Activated T-cell treated with anti-CD3 and anti-CD28 coated beads, Interleukin-2, amount 50 U/mL, for 4 hours (primary cell): ENCODE measurements at places on chromosomes 3 and 15.
A peak's percentile ranks its signal among the peaks of the same experiment; 100 is the strongest.

GRCh38 chr15:82969353-82969752 is 16.7 kb upstream of the RAMAC start:
- no peak for DNase-seq

DNA sequence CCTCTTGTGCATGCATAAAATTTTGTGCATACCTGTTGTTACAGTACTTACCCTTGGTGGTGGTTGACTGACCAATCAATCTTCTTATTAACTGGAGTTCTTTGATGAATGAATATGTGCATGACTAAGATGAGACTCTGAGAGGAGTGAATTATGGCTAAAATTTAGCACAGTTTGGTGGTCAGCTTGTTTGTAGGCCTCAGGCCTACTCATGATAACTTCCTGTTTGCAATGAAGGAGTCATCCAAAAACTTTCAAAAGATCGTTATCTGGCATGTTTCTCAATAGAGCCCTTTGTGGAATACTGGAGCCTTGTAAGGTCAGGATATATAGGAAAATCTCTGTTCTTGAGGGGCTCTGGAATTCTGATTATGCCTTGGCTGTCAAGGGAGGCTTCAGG is 66.5 kb downstream of the LEKR1 start:
- no peak for DNase-seq

GRCh38 chr15:27671819-27672437 is 427.2 kb downstream of the OCA2 start:
- DNase-seq: no peak

- no peak for DNase-seq
These were observed 32.0 kb upstream of the SLCO3A1 start for GRCh38 chr15:91821458-91821857.

GRCh38 chr3:122957707-122958689 is 69.6 kb downstream of the SEMA5B start:
- DNase-seq: no peak

- DNase-seq: no peak
These were observed 4.3 kb upstream of the NPTN start for GRCh38 chr15:73637527-73637926.

GRCh38 chr15:101035611-101036010 is 116.5 kb downstream of the LRRK1 start:
- DNase-seq: no peak

DNA sequence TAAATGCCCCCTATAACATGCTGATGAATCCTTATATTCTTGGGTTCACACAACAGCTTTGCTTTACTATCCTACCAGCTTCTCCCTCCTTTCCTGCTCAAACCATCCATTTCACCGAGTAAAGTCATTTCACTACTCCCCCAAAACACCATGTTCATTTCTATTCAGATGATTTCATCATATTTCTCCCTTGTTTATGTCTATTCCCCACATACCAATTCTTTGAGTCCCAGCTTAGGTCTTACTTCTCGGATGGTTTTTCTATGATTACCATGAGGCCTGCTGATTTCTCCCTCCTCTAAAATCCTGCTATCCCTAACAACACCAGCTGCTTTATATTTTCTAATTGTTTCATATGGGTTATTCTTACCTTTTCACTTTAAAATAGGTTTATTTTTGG is 231.4 kb downstream of the TIGIT start:
- no peak for DNase-seq

DNA sequence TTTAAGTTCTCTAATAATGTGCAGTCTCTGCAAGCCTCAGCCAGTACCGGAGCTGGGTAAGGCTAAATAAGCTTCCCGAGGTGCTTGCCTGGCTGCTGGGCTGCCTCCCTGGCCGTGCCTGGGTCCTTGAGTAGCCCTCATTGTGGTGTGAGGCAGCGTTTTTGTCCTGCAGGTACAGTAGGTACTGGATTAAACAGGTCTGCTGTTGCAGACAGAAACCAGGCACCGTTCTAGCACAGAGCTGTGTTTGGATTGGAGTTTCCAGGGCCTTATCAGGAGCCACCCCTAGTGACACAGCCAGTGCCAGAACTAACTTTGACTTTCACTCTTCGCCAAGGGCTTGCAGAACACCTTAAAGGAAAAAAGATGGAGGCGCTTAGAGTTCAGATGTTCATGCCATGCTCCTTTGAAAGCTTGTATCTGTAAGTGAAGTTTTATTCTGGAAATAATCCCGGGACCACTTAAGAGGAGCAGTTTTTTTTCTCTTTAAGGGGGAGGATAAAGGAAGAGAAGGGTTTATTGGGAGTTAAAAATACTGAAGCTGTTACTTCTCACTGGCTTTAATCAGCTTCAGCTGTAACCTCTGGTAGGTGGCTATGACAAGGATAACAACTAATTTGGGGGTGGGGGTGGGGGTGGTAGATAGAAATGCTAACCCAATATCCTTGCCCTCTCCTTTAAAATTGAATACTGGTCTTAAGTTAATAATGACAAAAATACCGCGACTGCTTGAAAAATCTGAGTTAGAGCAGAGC is 126.8 kb downstream of the MITF start:
- no peak for DNase-seq

GRCh38 chr15:51721199-51721960 is 16.1 kb downstream of the LYSMD2 start:
- no peak for DNase-seq

DNA sequence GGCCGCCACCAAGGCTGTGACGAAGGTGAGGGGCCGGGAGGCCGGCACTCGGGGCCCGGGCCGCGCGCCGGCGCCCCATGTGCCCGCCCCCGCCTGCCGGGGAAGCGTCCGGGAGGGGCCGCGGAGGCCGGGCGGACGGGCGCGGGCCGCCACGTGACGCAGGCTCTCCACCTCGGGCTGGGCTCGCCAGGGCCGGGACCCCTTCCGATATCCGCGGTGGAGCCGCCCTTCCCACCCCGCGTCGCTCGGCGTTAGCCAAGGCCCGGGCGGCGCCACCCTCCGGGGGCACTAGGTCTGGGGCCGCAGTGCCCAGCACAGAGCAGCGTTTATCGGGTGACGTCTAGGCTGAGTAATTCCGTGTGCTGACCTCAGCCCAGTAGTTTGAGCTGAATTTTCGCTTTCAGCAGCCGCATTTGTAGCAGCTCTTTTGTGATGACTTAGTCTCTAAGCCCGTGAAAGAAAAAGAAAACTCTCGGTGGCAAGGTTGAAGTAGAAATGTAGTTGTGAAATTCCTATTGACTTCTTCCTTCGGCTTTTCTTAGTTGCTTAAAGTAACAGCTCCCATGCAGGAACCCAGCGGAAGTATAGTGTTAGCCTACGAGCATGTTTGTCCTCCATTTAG is 885 bp downstream of the CDV3 start:
- peak; percentile 59 for DNase-seq

DNA sequence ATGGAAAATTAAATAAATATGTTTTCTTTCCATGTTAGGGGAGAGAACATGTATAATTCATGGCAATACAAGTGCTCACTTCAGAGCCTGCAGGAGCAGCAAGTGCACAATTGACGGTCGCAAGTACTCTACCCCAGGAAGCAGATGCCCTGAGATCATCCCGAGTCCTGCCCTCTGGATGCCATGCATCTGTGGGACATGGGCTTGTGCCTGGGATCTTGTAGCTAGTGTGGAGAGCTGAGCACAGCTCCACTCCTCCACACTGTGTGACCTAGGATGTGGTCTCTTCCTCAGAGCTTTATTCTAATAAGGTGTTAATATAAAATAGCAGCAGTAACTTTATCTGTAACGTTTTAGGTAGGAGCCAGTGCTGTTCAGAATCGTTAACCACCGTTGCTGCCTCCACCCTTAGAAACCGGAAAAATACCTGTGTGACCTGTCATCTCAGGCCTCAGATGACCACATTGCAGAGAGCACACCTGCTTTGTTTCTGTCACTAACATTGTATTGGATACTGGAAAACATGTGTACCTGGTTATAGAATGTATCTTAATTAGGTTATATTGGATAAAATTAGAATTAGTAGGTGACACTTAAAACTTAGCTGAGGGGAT is 105.0 kb upstream of the GOLGA6L6 start:
- DNase-seq: no peak

DNA sequence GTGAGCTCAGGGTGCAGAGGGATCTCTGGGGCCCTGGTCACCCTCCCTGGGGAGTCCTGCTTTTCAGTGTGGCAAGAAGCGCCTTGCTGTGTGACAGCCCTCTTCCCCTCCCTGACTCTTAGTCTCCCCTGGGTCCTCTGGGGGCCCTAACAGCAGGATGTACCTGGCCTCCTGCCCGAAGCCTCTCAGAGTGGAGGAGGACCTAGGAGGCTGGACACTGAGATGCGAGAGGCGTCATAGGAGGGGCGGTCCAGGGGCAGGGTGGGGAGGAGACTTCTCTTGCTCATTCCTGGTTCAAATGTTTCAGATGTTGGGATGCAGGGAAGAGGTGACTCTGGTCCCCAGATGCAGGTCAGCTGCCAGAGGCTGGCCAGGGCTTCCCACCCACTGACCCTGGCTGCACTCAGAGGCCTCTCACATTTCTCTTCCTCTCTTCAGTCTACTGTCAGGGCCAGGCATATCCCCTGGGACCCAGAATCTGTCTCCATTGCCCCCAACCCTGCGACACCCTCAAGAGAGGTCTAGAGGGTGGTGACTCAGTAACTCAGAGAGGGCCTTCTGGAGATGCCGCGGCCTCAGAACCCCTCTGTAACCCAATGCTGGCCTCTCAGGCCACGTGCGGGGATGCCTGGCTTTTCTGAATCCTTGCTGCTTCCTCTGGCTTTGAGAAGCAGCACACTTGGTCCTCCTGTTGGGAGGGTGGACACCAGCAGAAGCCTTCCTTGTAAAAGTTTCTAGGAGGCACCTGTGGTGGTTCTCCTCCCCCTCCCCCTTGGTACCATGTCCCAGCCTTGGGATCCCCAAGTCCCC is 25.9 kb downstream of the SNX33 start:
- no peak for DNase-seq

GRCh38 chr3:168865022-168865551 is 769.4 kb upstream of the GOLIM4 start:
- DNase-seq: no peak

DNA sequence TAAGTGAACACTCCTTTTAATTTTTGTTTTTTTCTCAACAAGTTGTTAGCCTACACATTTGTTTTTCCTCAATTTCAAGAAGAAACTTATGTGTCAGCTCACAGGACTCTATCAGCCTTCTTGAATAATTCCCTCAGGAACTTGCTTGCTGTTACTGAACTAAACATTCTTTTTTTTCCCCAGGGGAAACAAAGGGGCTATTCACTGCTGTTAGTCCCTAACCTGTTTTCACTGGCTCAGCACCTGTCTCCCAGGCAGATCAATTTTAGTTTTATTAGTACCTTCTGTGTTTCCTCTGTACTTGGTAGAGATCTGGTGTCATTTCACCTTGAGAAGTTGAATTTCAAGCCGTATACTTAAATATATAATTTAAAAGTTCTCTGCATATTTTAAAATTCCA is 644.6 kb downstream of the CADM2 start:
- no peak for DNase-seq

DNA sequence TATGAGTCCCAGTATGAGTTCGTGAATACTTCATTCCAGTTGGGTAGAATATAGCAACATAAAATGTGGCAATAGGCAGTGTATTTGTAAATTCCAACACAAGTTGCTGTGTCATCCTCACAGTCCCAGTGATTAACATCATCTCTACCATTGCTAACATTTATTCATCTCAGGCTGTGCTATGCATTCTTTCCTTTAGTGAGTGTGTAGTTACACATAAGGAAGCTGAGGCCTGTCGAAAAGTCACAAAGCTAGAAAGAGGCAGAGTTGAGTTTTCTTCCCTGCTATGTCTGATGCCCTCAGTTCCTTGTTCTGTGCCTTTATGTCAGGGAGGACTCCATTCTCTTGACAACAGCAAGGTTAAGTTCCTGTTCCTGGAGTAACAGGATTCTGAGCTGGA is 96.4 kb downstream of the FNDC3B start:
- no peak for DNase-seq

- DNase-seq: no peak
These were observed 13.3 kb downstream of the ZNF280D start for GRCh38 chr15:56719774-56720555.

DNA sequence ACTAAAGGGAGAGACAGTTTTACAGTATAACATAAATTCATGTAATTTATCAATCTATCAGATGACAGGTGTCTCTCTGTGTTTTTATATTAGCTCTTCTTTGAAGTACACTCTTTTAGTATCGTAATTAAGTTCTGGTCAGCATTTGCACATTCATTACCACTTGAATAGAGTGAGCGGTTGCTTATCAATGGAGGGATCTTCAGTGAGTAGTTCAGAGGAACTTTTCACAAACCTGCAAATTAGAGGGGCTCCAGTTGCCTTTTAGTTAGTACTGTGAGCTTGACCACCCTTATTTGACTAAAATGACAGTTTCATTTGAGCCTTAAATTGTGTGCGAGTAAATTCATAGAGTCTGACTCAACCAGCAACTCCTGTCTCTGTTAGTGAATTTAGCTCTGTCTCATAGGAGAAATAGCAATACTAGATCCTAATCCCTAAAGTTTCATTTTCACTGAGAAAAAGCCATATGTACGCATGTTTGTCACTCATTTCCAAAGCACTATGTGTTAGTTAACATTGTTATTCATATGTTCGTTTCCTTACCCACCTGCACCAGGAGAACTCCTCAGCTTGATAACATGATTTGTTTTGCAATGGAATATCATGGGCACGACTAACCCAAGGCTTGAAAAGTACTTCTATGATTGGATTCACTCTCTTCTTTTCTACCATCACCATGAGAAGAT is 57.5 kb upstream of the ZBED2 start:
- DNase-seq: no peak

GRCh38 chr15:84766461-84767035 is 18.2 kb downstream of the ZNF592 start:
- DNase-seq: no peak

DNA sequence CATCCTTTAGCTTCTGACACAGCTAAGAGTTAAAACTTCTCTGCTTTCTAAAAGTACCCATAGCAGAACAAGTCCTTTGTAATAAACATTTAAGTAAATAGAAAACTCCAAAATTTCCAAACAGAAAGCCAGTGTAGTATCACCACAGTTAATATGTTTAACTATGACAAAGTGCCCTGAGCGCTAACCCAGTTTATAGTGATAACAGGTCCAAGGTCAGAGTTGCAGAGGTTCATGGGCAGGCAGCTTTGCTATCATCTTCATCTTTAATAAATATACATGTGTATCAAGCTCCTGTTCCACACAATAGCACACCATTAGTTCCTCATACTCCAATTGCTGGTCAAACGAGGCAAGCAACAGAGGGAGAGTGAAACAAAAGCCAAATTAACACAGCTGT is 12.4 kb upstream of the TOP2B start:
- no peak for DNase-seq

- DNase-seq: no peak
These were observed 8.2 kb upstream of the TM6SF1 start for GRCh38 chr15:83099290-83099689.

- no peak for DNase-seq
These were observed 923 bp downstream of the ACY1 start for GRCh38 chr3:51984269-51984647.

DNA sequence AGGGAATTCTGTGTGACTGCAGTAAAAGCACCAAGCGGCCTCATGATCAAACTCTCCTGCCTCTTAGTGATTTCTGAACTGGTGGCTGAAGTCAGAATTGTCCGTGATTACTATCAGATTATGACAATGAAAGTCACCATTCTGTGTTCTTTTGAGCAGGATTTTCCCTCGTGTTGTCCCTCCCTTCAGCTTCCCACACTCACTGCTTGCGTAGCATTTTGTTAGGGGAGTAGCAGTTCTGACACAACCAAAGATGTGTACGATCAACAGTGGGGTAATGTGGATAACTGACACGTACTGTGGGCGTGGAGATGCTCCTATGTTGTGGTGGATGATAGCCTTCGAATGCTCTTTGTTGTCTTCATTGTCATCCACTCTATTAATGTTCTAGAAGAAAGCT is 67.8 kb upstream of the ICE2 start:
- DNase-seq: no peak
